ENCODE measurements at places on chromosomes 2 and 18. TPM values are rescaled to one million over a fixed set of nuclear protein-coding genes. Genes with fewer than 3 reads are reported as not detected.
A peak's percentile ranks its signal among the peaks of the same experiment; 100 is the strongest.

Gene HNMT
- 68.3 TPM for total RNA-seq

Gene NAT8
- not detected for total RNA-seq

Gene KHK
- 7.8 TPM for total RNA-seq

Gene REG3A
- not detected for total RNA-seq

Gene C2orf42
- 17.8 TPM for total RNA-seq

Gene CD8B2
- total RNA-seq, result not detected

Gene RAB17
- total RNA-seq, result 2.0 TPM

DNA sequence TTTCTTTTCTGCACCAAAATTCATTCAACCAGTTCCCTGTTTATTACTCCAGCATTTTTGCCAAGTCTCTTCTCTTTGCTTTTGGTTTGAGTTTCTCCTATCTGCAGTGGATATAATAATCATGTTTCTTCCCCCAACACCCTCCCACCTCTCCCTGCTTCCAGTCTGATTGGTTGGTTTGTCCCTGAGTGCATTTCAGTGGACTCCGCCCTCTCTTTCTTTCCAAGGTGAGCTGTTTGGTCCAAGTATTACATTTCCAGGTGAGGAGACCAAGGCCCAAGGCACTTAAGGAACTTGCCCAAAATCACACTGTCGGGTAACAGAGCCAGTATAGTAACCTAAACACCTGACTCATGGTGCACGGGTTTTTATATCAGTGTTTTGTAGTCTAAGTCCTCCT is 17.7 kb downstream of the MRO start:
- no peak for DNase-seq

GRCh38 chr2:86136141-86136540 is 30.1 kb downstream of the PTCD3 start:
- DNase-seq, result no peak

GRCh38 chr18:66682855-66683322 is 79.0 kb upstream of the CDH19 start:
- no peak for DNase-seq

- DNase-seq, result no peak
Observed at GRCh38 chr18:9333441-9334328, 888 bp upstream of the TWSG1 start.

- peak; percentile 81 for DNase-seq
Observed at GRCh38 chr2:180203972-180204371, 196.9 kb upstream of the CWC22 start.

GRCh38 chr18:74604361-74604760 is 6.7 kb downstream of the ZNF407 start:
- no peak for DNase-seq

DNA sequence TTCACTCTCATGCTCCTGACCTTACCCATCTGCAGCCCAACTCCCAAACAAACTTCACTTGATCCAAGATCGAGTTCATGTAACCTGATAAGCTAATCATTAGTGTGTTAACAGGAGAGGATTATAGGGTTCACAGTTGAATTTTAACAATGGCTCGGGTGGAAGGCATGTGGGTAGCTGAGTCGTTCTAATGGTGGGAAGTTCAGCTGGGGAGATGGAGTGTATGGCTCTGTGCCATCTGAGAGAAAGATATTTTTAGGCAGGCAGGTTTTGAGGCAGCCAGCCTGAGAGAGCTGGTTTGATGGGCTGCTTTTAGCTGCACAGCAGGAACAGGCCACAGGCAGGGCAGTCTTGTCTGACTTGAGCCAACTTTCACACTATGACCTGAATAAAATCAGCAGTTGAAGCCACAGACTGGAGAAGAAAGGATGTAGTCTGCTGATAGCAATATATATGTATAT is 17.7 kb upstream of the NFE2L2 start:
- DNase-seq, result no peak

- DNase-seq, result no peak
Observed at GRCh38 chr2:19769513-19769912, 132.3 kb downstream of the TTC32 start.

DNA sequence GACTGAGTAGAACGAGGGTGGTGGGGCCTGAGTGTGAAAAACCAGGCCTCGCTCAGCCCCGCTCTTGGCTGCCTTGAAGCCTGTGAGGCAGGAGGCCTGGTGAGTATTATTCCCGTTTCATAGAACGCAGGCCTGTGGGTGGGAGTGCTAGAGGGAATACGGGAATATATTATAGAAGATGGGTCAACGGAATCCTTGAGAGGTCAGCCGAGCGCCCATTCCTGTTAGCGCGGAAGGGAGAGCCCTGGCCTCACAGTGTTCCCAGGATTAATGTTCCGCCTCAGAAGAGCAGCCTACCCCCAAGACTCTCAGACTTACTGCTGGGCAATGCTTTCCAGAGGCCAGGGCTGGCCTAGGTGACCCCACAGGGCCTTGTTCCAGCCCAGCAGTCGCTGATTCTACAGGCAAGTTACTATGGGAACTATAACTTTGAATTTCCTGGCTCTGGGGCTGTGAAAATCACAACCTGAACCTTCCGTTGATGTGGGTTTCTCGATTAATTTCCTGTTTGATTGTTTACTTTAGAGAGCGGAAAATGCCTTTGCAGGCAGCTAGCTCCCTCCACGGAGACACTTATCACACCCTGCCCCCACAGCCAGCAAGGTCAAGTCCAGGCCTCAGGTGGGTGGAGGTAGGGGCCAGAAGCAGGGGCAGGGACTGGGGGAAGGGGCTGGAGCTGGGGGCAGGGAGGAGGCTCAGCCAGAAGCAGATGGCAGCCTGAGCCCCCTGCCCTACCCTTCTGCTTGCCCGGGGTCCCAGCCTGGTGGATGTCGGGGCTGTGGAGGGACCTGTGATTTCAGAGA is 108.3 kb downstream of the SMAD7 start:
- peak; percentile 79 for DNase-seq

DNA sequence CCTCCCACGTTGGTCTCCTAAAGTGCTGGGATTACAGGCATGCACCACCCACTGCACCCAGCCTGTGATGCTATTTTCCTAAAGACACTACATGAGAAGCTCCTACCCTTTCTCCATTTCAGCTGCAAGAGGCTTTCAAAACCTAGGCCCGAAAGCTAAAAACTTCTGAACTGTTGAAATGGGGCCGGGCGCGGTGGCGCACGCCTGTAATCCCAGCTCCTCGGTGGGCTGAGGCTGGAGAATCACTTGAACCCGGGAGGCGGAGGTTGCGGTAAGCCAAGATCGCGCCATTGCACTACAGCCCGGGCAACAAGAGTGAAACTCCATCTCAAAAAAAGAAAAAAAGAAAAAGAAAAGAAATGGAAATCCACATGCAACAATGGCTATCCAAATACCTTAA is 18.1 kb upstream of the ANXA4 start:
- DNase-seq, result no peak

DNA sequence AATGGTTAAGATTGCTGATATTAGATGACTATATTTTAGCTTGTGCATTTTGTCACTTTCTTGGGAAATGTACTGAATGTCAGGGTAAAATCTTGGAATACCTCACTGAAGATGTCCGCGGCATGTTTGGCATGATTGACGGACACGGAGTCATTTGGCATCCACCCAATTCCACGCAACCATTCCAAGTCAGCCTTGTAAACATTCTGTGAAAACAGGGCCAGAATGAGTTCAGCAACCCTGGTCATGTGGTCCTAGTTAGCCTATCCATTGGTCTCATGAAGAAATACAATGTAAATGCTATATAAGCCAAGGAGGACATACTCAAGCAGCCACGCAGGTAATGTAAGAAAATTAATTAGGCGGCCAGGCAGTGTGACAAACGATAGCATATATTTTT is 159.5 kb downstream of the RIF1 start:
- DNase-seq, result no peak

DNA sequence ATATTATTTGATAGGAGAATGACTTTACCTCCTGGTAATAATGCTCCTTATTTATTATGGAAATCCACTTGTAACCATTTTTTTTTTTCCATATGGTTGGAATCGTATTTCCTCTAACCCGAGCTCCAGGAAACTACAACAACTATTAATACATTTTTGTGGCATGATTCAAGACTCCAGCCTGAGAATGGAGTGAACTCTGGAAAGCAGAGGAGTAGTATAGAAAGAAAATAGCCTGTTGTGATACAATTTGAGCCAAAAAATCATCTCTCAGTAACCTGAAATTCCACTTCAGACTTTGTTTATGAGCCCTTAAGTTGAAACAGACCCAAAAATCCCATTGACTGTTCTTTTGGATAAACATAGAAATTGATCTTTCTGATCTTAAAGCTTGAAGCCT is 921.1 kb downstream of the SOCS6 start:
- DNase-seq, result no peak

GRCh38 chr2:210715560-210716082 is 159.2 kb downstream of the CPS1 start:
- no peak for DNase-seq

DNA sequence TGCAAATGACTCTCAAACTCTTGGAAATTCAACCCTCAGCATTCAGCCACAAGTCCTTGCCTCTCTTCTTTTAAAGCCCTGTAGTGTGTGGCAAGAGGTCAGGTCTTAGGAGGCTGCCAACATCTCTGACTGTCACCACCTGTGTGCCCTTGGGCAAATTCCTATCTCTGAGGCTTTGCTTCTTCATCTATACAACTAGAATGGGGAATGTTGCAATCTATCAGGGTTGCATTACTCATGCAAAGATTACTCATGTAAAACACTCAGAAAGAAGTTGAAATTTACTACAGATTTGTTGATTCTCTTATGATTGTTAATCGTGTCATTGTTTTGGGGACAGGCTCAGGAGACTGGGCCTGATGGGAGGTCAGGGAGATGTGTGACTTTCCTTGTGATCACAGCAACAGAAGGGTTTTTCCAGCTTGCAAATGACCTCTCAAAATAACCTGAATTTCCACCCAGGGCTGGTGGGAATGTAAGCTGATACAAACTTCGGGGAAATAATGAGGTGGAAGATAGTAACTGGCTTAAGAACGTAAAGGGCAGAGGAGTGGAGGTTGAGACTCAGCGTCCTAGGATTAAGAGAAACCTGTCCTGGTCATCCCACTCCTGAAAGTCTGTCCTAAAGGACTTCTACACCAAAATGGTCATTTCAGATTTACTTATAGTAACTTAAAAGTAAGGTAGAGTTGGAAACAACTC is 32.1 kb upstream of the SIGLEC15 start:
- DNase-seq, result no peak

GRCh38 chr2:14866736-14867352 is 234.3 kb downstream of the LRATD1 start:
- DNase-seq, result no peak

DNA sequence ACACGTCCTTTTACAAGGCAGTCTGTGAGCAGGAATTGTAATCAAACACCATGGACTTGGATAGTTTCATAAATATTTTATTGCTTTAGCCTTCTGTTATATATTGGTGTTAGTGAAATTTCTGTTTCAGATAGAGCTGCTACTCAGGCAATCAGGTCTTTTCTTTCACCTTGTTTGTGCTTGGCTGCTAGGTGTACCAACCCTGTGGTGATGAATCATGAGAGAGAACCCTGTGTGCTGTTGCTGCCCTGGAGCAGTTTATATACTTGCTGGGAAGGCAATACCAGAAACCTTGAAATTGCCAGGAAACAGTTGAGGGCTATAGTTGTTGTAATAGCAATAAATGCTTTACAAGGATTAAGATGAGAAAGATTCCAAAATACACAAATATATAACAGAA is 84.5 kb downstream of the FSHR start:
- no peak for DNase-seq

DNA sequence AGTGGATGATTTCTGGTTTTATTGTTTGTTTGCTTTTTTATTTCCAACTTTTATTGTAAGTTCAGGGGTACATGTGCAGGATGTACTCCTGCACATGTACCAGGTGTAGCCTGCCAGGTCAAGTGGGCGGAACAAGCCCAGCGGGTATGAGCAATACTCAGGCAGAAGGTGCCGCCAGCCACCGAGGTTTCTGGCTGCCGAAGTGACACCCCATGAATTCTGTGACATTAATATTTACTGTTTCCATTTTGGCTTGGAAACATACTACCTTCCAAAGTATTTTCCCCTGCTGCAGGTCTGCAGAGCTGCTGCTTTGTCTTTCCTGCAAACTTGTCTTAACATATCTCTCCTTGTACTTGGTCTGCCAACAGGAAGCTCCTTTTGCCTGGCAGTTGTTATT is 78.5 kb downstream of the PTPN4 start:
- no peak for DNase-seq

DNA sequence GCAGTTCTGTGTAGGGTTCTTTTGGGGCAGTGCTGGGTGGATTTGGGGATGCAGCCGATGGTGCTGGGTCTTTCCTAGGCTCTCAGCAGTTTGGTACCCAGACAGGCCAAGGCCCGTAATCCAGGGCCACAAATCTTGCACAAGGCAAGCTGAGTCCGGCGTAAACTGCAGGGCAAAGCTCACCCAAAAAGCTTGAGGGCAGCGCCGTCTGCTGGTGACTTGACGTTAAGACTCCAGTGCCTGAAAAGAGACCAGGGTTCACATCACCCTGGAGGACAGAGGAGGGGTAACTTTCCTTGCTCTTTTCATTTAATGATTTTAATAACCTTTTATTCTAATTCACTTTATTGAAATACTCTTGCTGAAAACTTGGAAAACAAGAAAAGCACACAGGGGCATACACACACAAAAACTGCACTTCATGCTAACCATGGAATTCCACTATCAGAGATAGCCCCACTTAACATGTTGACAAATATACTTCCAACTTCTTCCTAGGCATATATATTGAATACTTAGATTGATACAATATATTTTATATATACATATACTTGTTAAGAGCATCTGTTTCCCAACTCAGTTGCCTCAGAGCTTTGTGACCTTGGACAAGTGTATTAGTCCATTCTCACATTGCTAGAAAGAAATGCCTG is 38.9 kb downstream of the CNGA3 start:
- peak; percentile 93 for DNase-seq

GRCh38 chr2:200354833-200355751 is 48.6 kb downstream of the SPATS2L start:
- no peak for DNase-seq

DNA sequence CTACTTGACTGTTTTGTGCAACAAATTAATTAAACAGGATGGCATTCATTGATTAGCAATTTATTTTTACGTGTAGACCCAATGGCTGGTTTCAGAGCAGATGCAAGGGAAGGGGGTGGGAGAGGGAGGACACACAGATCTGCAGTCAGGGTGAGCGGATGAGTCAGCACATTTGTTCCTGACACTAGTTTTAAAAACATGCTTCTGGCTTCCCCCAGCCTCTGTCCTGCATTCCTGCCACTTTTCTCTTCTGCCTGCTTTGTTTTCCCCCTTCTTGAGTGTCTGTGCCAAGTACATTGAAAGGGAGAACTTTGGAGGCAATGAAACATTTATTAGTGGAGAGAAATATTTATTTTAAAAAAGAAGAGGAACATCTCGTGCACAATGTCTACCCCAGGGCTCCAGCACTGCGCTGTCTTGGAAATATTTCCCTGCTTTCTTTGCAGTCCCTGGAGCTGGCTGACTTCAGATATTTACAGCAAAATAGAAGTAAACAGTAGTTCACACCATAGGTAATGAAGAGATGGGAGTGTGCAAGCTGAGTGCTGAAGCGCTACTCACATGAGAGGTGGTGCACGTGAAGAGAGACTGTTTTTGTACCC is 52.2 kb downstream of the NRP2 start:
- no peak for DNase-seq
